KG1 (cell line): ENCODE measurements at places on chromosomes 7 and 10.

DNA sequence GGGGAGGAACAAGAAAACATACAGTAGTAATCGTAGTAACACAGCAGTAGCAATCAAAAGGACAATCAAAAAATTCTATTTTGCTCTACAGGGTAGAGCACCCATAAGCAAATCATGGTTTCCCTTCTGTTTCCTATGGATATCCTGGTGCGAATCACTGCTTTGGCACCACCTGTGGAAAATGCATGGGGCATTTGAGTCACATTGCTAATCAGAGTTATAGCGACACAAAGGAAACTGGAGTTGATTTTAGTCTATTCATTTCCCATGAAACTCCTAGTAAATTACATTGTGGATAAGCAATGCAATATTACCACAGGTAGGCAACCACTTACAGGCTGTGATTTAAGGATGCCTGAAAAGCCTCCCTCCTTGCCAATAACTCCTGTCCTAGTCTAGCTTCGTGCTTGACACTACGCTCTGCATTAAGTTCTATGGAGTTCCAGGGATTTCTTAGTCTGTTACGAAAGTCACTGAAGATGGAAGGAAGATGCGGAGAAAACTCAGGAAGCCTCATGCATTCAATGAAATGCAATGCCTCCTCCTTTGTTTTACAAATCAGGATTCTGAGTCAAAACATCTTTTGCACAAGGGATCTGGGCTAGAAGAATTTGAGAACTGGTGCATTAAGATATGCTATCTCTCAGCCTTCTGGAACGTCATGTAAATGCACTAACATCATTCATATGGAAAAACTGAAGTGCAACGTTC is 188.4 kb downstream of the DGKI start:
- DNase-seq, result no peak

- DNase-seq, result no peak
Measured at GRCh38 chr7:132518102-132518838, 58.0 kb downstream of the PLXNA4 start.

DNA sequence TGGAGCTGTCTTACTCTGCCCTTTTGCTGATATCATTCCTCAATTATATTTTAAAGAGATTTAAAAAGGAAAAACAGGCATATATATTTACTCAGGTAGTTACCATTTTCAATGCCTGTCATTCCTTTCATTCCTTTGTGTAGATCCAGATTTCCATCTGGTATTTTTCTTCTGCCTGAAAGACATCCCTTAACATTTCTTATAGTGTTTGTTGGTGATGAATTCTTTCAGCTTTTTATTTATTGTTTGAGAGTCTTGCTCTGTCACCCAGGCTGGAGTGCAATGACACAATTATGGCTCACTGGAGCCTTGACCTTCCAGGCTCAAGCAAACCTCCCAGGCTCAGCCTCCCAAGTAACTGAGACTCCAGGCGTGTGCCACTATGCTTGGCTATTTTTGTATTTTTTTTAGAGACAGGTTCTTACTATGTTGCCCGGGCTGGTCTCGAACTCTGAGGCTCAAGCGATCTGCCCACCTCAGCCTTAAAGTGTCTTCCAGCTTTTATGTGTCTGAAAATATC is 5.6 kb upstream of the POM121 start:
- no peak for DNase-seq

DNA sequence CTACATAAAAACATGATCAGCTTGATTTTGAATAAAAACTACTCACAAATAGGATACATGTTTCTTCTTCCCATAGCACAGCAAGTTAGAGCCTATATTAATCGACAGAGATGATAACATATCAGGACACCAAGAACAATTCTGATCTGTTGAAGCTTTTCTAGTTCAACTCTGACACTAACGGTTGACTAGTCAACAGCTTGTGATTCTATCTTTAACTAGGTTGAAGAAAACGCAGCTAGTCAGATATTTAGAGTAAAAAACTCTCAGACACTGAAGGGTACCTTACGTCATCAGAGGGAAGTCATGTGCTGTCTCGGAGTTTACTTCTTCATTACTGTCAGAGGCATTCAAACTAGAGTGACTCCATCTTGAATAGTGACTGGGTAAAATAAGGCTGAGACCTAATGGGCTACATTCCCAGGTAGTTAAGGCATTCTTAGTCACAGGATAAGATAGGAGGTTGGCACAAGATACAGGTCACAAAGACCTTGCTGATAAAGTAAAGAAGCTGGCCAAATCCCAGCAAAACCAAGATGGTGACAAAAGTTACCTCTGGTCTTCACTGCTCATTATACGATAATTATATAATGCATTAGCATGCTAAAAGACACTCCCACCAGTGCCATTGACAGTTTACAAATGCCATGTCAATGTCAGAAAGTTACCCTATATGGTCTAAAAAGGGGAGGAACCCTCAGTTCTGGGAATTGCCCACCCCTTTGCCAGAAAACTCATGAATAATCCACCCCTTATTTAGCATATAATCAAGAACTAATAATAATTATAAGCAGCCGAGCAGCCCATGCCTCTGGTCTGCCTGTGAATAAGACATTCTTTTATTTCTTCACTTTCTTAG is 21.3 kb downstream of the CCDC71L start:
- no peak for DNase-seq

DNA sequence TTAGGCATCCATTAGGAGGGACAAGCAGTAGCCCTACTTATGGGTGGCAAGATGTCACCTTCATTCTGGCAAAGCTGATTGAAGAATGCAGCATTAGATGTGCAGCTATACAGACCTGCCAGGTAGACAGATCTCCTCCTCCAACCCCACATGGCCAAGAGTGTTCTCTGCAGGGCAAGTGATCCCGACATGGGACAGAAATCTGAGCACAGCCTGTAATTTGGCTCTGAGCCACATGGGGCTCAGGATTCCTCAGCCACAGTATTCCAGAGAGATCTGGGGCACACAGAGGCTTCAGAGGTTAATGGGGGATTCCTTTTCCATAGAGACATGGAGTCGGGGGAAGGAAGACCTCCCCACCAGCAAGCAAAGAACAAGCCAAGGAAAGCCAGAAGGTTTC is 58.7 kb upstream of the GDF10 start:
- DNase-seq, result no peak

DNA sequence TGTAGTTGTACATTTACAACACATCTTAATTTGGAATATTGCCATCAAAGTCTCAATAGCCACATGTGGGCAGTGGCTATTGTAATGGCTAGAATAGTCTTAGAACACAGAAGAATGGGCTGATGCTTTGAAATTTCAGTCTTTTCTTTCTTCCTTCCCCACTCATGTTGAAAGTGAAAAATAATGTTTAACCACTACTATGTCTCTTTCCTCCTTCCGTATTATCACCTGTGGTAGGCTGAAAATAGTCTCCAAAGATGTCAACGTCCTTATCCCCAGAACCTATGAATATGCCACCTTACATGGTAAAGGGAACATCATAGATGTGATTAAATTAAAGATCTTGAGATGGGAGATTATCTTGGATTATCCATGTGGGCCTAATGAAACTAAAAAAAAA is 154.0 kb downstream of the SUGCT start:
- DNase-seq, result no peak

DNA sequence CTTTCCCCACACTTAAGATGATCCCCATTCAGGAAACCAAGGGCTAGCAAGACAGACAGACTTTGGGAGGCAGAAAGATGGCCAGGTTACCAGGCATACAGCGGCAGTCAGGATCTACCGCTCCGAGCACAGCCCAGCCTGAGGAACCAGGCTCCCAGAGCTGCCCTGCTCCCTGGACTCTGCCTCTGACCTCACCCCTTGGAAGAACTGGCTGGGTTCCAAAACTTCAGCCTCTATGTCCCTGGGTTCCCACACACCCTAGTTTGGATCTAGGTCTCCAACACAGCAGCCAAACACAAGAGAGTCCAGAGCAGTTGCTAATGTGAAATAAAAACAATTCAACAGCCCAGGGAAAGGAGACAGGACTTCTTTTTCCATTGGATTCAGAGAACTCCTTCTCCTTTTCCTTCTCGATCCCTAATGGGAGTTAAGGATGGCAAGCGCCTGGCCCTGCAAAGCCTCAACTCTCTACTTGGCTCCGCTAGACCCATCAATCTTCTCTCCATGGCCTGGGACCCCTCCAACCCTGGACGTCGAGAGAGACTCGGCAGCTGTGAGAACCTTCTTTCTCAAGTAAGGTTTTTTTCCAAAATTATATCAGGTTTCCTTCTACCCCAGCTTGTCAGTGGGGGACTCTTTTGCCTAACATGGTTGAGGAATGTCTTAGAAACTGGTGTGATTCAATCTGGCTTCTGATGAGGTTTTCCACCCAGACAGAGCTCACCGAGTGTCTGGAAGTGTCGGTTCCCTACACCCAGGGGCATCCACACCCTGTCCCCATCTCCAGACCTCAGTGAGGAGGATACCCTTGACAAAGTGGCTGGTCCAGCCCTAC is 219.6 kb downstream of the KCNMA1 start:
- DNase-seq, result no peak

DNA sequence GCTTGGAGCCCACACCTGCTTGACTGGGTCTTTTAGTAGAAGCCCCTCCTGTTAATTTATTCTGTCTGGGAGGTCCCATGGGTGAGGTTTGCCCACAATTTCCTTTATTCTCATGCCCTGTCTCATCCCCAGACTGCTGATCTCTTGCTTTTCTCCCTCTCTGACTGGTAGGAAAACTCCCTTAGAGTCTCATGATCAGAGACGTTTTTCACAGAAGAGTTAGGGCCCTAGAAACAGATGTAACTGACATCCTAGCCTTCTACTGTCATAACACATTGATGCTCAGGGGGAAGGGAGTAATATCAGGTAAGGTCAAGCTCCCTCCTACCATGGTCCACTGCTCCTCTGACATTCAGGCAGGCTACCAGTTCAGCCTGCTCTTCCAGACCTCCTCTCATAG is 43.7 kb upstream of the WASL start:
- DNase-seq, result no peak

- DNase-seq, result no peak
Measured at GRCh38 chr10:23337616-23338015, 7.0 kb downstream of the C10orf67 start.

- no peak for DNase-seq
Measured at GRCh38 chr7:97506728-97507127, 225.2 kb upstream of the TAC1 start.

DNA sequence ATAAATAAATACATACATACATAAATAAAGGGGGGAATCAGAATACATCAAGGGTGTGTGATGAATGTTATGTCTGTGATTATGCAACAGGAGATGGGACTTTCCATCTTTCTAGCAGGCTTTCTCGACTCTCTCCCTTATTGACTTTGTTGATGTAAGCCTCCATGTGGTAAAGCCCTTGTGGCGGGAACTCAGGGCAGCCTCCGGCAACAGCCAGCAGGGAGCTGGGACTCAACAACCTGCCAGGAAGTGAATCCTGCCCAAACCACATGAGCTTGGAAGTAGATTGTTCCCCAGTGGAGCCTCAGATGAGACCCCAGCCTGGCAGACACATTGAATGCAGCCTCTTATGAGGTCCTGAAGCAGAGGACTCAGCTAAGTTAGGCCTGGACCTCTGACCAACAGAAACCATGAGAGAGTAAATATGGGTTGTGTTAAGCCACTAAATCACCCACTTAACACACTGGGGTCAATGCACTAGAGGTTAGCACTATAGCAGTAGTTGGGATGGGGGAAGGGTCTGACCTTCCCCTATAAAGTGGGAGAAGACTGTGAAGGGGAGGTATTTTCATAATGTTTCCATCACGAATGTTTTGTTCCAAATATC is 104.0 kb downstream of the JCAD start:
- no peak for DNase-seq

- no peak for DNase-seq
Measured at GRCh38 chr10:48555310-48556042, 49.4 kb downstream of the ARHGAP22 start.

- DNase-seq, result no peak
Measured at GRCh38 chr7:11120675-11121220, 147.1 kb downstream of the PHF14 start.

GRCh38 chr7:151537818-151538561 is 18.3 kb upstream of the RHEB start:
- no peak for DNase-seq

- no peak for DNase-seq
Measured at GRCh38 chr7:96685353-96685752, 24.3 kb downstream of the SEM1 start.

DNA sequence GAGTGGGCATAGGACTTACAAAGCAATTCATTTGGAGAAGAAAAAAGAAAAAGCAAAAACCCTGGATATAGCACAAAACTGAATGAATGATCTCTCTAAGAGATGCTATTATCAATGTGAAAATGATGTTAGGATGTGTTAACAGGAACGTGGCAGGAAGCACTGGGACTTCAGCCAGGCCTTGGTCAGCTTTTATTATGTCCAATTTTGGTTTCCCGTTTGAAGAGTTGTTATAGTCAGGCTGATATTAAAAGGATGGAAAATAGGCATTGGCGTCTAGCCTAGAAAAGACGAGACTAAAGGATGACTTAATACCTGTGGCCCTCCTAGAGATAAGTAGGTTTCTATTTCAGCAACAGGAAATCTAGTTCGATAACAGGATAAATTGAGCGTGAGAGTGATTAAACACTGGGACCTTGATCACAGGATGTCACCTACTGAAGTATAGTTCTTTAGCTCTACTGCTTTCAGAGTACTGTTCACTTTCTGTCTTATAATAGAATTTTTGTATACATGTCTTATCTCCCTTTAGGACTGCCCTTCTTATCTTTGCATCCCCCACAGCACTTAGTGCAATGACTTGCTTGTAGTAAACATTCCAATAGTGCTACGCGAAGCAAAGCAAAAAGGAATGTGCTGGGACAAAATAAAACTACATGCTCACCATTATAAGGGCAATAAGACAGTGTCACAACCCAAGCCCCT is 99.8 kb upstream of the AGBL3 start:
- DNase-seq, result no peak

DNA sequence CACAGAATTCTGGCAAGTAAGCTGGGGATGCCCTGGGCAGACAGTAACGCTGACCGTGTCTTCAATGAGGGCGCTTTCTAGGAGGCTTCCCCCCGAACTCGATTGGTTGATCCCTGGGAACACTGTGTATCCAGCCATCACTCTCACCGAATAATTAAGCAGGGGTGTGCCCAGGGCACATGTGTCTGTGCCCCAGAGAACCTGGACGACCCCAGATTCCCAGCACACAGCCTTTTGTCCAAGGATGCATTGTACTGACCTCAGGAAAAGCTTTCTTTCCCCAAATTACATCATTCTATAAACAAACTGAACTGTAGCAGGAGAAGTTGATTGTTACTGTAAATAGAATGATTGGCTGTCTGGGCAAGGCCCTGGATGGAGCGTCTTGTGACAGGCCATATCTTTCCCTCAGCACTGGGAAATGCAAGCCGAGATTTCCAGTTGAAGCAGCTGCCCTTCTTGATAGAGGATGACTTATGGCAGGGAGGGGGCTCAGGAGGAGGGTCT is 6.6 kb upstream of the DEPP1 start:
- DNase-seq, result no peak

- DNase-seq, result no peak
Measured at GRCh38 chr7:133540096-133540860, 287.4 kb downstream of the EXOC4 start.

GRCh38 chr10:12742771-12743170 is 258.7 kb downstream of the CCDC3 start:
- DNase-seq, result no peak

GRCh38 chr7:25196132-25196896 is 32.0 kb downstream of the NPVF start:
- DNase-seq, result no peak
